ENCODE measurements at places on chromosomes 3 and 15.

DNA sequence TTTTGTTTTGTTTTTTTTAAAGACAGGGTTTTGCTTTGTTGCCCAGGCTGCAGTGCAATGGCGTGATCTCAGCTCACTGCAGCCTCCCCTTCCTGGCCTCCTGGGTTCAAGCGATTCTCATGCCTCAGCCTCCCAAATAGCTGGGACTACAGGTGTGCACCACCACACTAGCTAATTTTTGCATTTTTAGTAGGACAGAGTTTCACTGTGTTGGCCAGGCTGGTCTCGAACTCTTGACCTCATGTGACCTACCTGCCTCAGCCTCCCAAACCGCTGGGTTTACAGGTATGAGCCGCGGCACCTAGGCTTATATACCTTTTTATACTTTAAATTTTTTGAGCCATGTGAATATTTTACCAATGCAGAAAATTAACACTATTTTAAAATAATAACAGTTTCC is 56.9 kb upstream of the HERC1 start:
- peak; percentile 58 for DNase-seq

- no peak for DNase-seq
These were observed 8.4 kb upstream of the RPS17 start for GRCh38 chr15:82548700-82549099.

DNA sequence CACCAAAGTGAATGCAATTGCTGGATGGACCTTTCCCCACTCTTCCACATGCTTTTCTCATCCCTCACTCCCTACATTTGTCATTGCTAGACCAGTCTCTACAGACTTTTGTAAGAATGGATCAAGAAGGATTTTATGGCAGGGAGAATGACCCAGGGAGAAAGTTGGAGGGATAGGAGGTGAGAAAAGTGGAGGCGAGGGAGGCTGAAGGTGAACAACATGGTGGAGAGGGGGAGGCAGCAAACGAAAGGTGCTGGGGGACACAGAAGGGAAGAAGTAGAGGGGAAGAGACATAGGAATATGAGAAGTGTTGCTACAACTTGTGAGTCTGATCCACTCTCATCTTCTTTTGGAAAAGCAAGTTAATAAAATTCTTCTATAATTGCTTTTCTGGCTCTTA is 24.4 kb upstream of the RTP1 start:
- no peak for DNase-seq

GRCh38 chr3:64166584-64167162 is 58.6 kb downstream of the PRICKLE2 start:
- DNase-seq: no peak

DNA sequence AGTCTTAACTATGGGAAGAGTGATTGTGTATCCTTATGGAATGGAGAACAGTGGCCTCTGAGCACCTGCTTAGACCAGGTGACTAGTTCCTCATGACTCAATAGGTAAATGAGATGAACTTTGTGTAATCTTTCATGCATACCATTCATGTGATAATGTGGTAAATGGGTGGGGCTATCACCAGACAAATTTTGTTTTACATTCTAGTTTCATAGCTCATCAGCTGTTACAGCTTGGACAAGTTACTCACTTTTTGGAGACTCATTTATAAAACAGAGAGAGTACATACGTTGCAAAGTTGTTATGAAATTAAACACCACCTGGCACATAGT is 103.7 kb upstream of the TGFBR2 start:
- no peak for DNase-seq

DNA sequence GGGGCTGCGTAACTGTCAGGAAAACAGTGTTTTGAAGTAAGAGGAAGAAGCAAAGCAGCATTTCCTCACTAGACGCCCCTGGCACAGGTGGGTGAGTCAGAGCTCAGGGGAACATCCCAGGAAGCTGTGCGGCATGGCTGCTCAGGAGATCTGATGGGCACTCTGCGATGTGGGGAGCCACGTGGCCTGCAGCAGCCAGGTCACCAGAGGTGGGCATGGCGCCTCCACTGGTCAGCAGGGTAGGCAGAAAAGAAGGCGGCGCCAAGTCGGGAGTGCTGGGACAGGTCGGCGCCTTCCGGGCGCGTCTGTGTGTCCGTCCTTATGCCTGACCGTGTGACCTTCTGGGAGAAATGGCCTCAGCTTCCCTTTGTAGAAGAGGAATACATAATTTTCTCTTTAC is 249.9 kb upstream of the ST8SIA2 start:
- no peak for DNase-seq

- no peak for DNase-seq
These were observed 135.0 kb downstream of the VPS8 start for GRCh38 chr3:184946917-184947316.

DNA sequence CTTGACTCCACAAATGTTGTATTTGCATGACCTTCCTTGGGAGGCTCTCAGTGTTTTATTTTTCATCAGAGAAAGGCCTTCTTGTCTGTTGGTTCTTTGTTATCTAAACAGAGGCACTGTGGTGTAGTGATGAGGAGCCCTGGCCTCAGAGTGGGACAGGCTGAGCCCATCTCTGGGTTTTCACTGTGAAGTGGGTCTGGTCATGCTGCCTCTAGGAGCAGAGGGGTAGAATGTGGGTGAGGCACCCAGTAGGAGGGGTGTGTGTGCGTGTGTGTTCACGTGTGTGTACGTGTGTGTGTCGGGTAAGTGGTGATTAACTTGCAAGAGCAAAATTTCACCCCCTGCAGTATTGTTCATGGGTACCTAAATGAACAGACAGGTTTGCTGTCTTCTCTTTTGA is 14.4 kb downstream of the KLF13 start:
- no peak for DNase-seq

GRCh38 chr3:14518432-14518802 is 21.7 kb downstream of the GRIP2 start:
- DNase-seq: peak; percentile 52
